ENCODE measurements at places on chromosomes 6 and 20.
A peak's percentile ranks its signal among the peaks of the same experiment; 100 is the strongest.

GRCh38 chr6:15250187-15251168 lies 4.6 kb downstream of the JARID2 start:
- DNase-seq = peak; percentile 62

GRCh38 chr20:51487076-51487475 lies 55.4 kb downstream of the NFATC2 start:
- no peak for DNase-seq

DNA sequence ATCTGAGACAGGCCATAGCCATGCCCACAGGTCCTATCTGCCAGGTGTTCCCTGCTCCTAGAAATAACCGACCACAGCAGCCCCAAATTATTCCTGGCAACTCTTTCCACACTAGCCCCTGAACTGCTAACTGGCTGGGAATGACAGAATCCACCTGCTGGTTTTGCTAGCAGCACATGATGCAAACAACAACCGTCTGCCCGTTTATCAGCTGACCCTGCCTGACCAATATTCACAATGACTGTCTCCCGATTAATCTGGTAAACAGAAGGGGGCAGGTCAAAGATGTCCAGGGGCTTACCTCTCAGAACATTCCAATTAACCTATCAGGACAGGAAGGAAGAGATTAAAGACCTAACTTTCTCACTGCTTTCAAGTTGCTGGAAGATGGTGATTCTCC lies 101.5 kb downstream of the NRSN1 start:
- DNase-seq = no peak

- DNase-seq = peak; percentile 21
Observed at GRCh38 chr6:128259029-128259724, 261.2 kb downstream of the PTPRK start.

GRCh38 chr6:108132863-108133262 lies 33.0 kb upstream of the NR2E1 start:
- DNase-seq = no peak

- peak; percentile 49 for DNase-seq
Observed at GRCh38 chr6:107800564-107801164, 23.4 kb downstream of the SCML4 start.

DNA sequence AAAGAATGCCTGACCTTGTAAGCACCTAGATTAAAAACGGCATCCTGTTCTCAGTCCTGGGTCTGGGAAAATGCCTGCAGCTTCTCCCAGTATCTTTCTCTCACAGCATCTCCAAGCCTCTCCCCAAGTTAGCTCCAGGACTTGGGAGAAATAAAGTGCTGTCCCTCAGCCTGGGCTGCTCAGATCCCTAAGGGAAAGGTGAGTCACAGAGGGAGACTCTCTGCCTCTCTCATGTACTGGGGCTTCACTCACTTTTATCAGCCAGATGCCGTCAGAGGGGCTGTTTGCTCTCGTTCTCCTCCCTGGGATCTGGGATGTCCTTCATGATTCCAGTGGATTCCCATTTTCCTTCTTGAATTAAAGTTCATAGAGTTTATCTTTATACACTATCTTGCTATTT lies 293.6 kb downstream of the COL12A1 start:
- no peak for DNase-seq

DNA sequence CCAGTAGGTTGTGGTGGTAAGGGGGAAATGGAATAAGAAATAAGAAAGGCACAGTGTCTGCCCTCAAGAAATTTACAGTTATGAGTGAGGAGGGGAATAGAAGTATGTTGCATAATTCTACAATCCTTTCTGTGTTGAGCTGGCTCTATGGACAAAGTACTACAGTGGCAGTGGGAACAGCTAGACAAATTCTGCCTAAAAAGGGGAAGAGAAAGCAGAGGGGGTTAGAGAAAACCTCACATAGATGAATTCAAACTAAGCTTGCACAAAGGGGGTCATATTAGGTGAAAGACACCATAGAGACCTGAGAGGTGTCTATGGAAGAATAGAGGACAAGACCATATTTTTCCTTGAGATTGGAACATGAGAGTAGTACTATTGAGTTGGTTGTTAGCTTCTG lies 146.9 kb upstream of the VGLL2 start:
- DNase-seq = no peak

- no peak for DNase-seq
Observed at GRCh38 chr6:80388507-80388906, 282.0 kb downstream of the BCKDHB start.

- no peak for DNase-seq
Observed at GRCh38 chr6:15947436-15947835, 181.4 kb upstream of the MYLIP start.

DNA sequence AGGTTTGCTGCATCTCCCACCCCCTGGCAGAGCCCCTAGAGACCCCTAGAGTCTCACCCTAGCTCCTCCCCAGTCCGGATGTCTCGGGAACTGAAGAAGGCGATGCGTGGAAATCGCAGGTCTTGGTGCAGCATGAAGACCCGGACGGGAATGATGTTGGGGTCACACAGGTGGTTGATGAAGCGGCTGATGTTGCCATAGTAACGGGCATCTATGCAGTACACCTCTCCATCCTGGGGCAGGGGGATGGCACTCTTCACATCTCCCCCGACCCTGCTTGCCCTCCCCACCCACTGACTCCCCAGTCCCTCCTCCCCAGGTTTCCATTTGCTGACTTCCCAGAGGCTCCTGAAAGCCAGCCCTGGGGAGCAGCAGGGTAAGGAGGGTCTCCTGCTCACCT lies 1.8 kb upstream of the SLC44A4 start:
- no peak for DNase-seq

- DNase-seq = no peak
Observed at GRCh38 chr20:31694842-31695593, 27.6 kb downstream of the BCL2L1 start.

DNA sequence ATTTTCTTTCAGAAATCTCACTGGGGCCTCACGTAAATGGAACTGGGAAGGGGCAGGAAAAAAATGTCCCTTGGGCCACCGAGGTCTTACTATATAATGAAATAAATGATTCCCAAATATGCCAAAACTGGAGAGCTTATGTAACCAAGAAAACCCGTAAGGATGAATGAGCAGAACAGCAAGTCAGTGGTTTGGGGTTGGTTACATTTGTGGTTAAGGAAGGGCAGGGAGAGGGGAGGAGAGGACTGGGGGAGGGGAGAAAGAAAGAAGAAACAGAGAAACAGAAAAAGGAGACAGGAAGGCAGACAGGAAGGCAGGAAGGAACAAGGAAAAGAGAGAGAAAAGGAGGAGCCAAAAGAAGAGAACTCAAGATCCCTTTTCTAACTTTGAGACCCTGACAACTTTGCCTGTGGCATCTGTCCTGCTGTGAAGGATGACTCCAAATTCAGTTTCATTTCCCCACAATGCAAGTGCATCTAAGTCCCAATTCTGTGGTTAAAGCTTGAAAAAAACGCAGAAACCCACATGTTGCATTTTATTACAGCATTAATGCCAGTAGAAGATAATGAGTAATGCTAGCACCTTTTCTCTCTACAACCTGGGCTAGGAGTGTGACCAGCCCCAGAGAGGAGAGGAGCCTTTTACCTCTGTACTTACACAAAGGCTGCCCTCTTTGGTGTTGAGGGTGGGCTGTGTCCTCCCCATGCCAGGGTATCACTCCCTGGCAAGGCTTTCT lies 10.8 kb upstream of the ARMC2 start:
- peak; percentile 66 for DNase-seq

GRCh38 chr6:157381631-157382621 lies 936 bp downstream of the ZDHHC14 start:
- DNase-seq = peak; percentile 77

- no peak for DNase-seq
Observed at GRCh38 chr6:88492241-88492640, 326.1 kb upstream of the CNR1 start.

GRCh38 chr6:46925563-46926253 lies 4.0 kb upstream of the ADGRF5 start:
- no peak for DNase-seq

DNA sequence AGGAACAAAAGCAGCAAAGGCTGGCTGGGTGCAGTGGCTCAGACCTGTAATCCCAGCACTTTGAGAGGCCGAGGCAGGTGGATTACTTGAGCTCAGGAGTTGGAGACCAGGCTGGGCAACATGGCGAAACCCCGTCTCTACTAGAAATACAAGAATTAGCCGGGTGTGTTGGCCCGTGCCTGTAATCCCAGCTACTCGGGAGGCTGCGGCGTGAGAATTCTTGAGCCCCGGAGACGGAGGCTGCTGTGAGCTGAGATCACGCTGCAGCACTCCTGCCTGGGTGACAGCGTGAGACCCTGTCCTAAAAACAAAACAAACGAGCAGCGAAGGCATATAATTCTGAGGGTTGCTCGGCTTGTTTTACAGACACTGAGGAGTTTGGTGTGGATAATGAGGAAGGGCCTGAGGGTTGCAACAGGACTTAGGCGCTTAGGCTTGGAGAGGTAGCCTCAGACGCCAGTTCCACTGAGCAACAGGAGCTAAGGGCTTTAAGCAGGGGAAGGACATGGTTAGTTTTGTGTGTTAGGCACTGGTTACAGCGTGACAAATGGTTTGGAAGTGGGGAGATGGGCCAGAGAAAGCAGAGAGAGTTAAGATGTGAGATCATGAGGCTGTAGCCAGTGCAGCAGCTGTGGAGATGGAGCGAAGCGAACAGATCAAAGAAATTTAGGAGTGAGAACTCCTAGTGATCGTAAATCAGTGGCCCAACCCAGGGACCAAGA lies 1.2 kb downstream of the MYH7B start:
- DNase-seq = no peak

GRCh38 chr20:16104783-16105182 lies 468.5 kb downstream of the KIF16B start:
- peak; percentile 19 for DNase-seq

DNA sequence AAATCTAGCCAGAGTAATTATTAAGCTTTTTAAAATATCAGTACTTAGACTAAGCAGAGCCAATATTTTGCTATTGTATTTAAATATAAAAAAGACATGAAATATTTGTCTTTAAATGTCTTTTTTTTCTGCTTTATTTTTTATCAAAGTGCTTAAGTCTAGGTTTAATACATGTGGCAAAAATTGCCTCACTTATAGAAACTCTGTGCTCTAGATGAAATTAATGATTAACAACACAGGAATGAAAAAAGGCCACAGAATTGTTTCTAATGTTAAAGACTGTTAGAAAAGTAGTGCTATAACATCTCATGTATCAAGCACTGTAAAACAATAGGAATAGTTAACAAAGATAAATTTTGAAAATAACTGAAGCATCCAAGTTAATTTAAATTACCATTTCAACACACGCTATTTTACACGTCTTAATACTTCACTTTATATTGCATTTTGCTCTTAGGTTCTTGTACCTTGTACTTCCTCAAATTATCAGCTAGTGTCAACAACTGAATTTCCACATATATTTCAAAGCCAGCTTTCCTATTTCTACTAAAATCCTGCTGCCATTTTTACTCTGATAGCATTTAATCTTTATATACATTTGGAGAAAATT lies 1515.1 kb downstream of the HACE1 start:
- no peak for DNase-seq

DNA sequence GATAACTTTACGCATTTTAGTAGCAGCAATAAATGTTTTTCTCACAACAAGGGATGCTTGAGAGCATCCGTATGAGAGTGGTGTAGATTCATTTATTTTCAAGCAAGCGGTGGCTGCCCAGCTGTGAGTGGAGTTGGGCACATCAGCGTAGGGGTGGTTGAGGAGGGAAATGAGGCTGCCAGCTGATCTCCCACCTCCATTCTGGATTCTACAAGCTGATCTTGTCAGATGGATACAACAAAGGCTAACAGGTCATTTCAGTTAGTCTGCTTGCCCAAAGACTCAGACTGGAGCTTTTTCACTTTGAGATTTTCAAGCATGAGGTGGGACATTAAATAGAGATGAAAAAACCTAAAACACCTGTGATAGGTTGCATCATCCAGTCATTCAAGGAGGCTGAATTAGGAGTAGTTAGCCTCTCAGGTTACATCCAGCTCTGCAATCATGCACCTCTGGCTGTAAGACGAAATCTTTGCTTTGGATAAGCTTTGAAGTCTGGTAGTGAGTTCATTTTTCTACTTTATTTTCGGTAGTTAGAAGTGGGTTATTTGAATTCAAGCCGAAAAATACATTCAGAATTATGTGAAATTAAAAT lies 1.9 kb upstream of the BACH2 start:
- no peak for DNase-seq

DNA sequence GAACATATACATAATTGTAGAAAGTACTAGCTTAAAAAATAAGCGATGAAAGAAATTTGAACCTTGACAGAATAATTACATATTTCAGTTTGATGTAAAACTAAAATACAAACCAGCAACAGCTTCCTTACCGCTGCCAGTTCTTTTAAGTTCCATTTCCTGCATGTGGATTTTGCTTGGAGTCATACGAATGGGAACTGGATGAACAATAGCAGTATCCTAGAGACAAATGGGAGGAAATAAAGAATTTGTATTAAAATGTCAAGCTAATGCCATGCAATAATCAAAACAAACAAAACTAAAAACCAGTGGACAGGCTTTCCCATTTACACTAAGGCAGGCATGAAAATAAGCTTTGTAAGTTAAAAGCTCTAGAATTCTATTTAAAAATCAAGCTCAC lies 67.1 kb downstream of the REPS1 start:
- DNase-seq = no peak

GRCh38 chr6:131023834-131024504 lies 39.1 kb downstream of the EPB41L2 start:
- DNase-seq = no peak

GRCh38 chr6:153231048-153231646 lies 100.1 kb upstream of the RGS17 start:
- DNase-seq = peak; percentile 49

GRCh38 chr6:37019065-37019450 lies 13.6 kb downstream of the FGD2 start:
- no peak for DNase-seq

DNA sequence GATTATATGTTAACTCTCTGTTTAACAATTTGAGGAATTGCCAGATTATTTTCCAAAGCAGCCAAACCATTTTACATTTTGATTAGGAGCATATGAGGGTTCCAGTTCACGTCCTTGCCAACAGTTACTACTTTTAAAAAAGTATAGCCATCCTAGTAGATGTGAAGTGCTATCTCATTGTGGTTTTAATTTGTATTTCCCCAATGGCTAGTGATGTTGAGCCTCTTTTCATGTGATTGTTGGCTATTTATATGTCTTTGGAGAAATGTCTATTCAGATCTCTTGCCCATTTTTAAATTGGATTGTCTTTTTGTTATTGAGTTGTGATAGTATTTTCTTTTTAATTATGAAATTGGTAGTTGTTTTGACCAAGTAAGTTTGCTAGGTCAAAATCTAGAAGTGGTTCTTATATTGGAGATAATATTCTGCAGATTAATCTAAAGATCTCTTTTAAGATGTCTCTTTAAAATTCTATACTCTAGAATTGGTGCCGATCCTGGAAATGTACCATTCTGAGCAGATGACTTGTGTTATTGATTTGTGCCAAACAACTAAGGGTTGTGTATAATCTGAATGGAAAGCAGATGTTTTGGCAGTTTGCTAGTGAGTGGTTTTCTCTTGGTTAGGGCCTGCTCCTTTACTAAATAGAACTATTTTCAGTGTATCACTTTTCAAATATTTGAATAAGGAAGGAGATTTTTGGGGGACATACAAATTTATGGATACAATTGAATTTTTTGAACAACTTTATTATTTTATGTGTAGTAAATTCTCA lies 99.5 kb downstream of the CDKAL1 start:
- peak; percentile 11 for DNase-seq

Data from common myeloid progenitor, CD34-positive (primary cell).